Activated T-cell treated with anti-CD3 and anti-CD28 coated beads for 48 hours (primary cell): ENCODE measurements at places on chromosomes 1 and 21.

- DNase-seq = no peak
These were observed 541.4 kb upstream of the B3GALT2 start for GRCh38 chr1:193727850-193728249.

GRCh38 chr1:37616330-37616729, 18.4 kb downstream of the RSPO1 start:
- no peak for DNase-seq

- no peak for DNase-seq
These were observed 402.9 kb downstream of the PTPRU start for GRCh38 chr1:29639156-29639736.

DNA sequence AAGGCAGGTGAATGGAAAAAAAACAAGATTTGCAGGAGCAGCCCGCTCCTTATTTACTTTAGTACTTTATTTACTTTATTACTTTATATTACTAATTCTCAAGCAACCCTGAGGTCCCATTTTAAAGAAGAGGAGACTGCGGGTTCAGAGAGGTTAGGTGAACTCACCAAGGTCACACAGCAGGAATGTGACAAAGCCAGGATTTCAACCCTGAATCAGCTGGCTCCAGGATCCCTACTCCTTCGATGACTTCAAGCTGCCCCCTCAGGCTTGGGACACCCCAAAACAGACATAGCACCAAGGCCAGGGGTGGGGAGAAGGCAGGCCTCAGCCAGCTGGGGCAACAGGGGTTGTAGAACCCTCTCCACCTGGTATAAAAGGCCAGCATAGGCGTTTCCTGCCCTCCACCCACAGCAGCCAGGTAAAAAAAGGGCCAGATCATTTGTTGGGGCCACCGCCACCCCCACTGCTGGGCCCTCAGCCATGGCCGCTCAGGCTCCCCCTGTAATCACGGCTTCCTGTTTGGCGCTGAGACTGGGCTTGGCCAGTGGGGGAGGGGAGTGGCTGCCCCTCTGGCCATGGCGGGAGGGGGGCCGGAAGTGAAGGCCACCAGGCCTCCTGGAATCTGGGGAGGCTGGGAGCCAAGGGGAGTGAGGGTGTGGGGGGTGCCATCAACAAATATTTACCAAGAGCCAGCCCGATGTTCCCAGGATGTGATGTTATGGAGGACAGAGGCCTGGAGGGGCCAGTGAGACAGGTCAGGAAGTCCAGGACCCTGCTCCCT, 6.6 kb downstream of the SDC3 start:
- no peak for DNase-seq

DNA sequence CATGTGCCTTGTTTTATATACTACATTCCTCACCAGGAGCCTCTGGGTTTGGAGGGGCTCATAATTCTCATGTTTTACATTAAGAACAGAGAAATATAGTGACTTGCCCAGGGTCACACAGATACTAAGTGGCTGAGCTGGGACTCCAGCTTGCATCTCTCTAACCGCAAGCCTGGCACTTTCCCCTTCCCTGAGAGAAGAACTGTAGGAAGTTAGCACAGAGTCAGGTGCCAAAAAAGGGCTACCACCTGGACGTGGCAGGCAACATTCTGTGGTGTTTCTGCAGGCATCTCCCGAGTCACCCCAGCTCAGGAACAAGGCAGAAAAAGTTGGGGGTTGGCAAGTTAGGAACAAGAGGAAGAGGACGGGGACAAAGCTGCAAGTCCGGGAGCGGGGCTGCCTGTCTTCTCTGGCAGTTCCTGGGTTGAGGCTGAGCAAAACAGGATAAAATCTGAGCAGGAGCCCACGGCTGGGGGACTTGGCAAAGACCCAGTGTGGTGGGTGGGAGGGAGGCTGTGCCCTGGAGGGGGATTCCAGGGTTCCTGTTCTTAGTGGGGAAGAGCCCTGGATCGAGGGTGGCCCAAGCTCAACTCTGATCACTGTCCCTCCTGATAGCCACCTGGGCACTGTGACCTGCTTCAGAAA, 9.8 kb downstream of the PLA2G5 start:
- no peak for DNase-seq

DNA sequence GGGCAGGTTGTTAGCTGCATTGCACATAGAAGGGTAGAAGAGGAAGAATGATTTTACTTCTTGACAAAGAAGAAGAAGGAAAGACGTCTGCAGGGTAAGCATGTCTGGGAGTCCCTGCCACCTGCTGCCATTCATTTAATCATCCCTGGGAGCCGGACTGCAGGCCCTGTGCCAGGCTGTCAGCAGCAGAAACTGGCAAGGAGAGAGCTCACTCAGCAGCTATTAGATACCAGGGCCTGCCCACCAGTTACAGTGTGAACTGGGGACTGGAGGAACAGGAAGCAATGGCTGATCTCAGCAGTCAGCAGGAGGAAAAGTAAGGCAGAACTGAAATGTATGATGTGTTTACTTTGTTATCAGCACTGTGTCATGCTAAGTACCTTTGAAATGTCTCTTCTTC, 75.7 kb upstream of the C1orf87 start:
- DNase-seq = no peak

- DNase-seq = no peak
These were observed 29.0 kb downstream of the SSBP3 start for GRCh38 chr1:54377040-54377691.

DNA sequence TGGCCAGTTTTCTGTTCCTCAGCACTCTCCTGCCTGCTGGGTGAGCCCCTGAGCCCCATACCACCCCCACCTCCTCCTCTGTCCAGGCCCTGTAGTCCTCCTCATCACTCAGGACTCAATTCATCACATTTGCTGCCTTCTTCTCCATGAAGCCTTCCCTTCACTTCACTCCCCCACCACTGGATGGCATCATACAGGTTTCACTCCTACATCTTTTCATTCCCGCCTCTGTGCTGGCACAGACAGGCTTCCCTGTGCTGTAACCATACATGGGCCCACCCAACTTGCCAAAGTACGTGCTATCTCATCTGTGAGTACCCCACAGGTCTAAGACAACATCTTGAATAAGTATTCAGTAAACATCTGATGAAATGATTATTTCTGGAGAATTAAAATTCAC, 56.9 kb downstream of the SLC45A1 start:
- no peak for DNase-seq

DNA sequence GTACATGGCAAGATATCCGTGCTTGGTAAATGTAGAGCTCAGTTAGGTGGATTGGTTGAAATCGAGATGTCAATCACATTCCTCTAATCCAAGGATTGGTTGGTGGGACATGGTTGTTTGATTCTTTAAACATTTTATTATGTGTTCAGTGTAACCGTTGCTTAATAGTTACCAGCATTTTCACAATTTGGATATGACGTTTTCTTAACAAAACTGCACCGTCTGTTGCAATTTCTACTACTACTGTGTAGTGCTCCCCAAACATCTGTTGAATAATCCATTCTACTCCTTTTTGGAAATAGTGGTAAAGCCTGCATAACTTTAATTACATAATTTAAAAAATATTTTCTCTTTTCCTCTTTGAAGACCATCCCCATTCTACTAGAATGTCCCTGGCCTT, 16.3 kb downstream of the OR2B11 start:
- DNase-seq = no peak

GRCh38 chr1:73366734-73367413, 831.1 kb downstream of the LRRIQ3 start:
- DNase-seq = no peak

DNA sequence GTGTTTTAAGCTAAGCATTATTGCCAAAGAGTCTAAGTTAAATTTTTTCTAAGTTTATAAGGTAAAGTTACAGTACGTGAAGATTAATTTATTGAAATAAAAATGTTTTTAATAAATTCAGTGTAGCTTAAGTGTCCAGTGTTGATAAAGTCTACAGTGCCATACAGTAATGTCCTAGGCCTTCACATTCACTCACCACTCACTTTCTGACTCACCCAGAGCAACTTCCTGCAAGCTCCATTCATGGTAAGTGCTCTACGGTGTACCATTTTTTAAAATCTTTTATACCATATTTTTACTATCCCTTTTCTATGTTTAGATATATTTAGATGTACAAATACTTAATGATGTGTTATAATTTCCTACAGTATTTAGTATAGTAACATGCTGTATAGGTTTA, 173.2 kb downstream of the CACNA1E start:
- DNase-seq = no peak

DNA sequence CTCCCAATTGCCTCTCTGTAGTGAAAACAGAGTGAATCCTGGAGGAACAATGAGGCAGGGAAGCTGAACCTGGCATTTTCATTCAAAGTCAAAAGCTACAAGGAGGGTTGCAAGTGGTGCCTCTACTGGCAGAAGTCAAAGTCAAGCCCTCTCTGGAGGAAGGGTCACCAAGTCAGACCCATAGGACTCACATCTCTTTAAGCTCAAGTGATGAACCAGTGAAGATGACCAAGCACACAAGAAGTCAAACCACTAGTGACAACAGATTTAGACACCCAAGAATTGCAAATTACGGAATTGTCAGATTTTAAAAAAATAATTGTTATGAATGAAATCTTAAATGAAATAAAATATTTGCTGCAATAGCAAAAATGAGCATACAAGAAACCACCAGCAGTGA, 81.1 kb upstream of the ATP1B1 start:
- DNase-seq = no peak

DNA sequence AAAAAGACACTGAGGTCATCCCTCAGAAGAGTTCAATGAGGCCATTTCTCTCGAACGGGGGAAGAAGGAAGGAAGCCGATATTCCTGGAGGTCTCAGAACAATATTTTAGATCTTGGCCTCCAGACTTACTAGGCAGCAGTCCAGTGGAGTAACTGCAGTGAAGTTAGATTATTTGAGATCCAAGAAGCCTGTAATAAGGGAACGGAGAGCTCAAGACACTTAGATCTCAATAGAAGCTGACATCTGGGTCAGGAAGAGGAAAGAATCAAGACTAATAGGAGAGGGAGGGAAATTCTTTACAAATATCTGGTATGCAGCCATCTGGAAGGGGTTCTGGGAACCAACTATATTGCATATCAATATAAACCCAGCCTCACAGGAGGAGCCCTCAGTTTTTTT, 13.6 kb upstream of the ENAH start:
- no peak for DNase-seq

DNA sequence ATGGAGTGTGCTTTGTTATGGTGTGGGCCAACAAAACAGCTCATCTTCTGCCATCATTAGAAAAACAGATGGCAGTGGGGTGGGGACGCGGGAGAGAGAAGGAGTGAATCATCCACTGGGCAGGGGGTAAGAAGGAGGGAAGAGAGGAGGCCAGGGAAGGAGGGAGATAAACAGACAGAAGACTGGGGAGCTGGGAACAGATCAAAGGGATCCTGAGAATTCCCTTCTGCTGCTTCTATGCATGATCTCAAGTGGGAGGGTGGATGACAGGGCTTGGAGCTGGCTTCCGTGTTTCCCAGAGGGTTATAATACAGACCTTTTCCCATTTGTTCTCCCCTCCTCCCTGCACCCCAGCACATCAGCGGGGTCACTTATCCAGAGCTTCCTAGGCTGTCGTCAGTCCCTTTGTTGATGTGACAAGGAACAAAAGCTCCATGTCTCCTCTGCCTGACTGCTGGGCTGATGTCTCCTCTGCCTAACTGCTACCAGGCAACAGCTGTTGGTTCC, 338.6 kb downstream of the PAPPA2 start:
- DNase-seq = no peak

DNA sequence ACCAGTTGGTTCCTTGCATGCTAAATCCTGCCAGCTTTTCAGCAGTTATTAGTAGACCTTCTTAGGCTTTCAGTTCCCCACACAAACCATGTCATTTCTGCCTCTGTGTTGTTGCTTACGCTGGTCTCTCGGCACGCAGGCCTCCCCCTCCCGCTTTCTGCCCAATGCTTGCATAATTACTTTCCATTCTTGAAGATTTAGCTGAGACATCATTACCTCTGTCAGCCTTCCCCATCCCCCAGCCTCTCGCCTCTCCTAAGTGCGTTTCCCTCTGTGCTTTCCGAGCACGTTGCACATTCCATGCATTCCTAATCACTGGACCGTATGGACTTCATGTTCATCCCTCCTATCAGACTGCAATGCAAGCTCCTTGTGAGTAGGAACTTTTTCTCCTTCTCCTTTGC, 26.8 kb downstream of the TSHB start:
- DNase-seq = no peak

- peak; percentile 61 for DNase-seq
These were observed 40.4 kb downstream of the KIAA0040 start for GRCh38 chr1:175152006-175152652.

DNA sequence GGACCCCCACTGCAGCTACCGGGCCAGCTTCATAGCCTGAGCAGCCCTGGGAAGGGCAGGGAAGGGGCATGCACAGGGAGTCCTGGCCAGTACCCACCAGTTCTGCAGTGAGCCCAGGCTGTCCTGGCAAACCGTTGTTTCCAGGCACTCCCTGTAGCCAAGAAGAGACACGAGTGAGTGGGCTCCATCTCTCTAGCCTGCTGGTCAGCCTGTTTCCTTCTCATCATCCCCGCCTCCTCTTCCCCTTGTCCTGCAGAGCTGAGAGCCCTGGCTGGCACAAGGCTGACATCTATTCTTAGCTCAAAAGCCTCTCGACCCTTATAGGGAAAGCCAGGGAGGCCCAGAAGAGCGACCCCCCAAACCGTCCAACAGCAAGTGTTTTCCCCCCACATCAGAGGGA, 28.7 kb downstream of the COL16A1 start:
- no peak for DNase-seq

DNA sequence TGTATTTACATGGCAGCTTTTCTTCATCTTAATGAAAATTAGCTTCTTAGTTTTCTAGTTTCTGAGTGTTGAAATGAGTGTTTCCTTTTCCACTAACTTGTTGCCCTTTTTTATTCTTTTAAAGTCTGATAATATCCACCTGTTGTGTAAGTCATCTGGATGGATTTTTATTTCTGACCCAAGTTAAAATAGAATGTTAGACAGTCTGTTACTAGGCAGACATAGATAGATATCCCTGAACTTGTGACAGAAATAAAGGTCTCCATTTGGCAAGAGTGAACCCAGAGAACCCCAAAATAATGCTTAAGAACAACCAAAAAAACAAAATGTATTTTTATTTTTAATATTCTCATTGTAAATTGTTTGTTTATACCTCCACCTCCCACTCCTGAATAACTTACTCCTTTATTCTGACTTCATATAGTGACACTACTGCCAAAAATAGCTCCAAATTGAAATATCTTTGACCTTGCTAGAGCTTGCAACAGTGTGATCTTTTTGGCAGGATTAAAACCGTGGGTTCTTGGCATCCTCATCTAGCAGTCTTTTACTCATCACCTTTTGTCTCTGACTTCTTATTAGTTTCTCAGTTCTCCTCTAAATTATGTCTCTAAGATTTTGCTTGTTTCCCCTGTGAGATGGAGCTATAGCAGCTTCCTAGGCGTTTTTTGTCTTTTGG, 26.9 kb upstream of the SH3D21 start:
- DNase-seq = no peak

- no peak for DNase-seq
These were observed 1.9 kb upstream of the FOXJ3 start for GRCh38 chr1:42336978-42337377.

DNA sequence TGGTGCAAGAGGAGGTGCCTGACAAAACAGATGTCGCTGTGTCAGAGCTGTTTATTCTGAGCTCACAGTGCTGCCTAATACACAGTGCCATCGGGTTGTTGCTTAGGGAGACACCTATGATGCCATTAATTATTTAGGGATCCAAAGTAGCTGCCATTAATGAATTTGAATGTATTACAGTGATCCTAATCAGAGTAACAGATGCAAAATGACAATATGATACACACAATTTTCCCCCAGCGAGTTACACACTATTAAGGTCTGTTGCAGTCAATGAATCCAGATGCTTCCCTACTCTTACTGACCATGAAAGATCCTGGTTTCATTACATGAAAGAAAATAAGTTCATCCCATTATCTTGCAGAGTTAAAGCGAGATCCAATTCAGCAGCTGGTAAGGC, 91.3 kb downstream of the RWDD3 start:
- DNase-seq = no peak

GRCh38 chr1:200731654-200732332, 6.9 kb upstream of the CAMSAP2 start:
- no peak for DNase-seq
